ENCODE measurements at places on chromosomes 2 and 18. TPM values are rescaled to one million over a fixed set of nuclear protein-coding genes. Genes with fewer than 3 reads are reported as not detected.
A peak's percentile ranks its signal among the peaks of the same experiment; 100 is the strongest.

PDE11A gene
- total RNA-seq = 4.0 TPM

GRCh38 chr2:8569332-8569930 is 112.4 kb upstream of the ID2 start:
- DNase-seq = no peak

TDRD15 gene
- total RNA-seq = 0.08 TPM

DNA sequence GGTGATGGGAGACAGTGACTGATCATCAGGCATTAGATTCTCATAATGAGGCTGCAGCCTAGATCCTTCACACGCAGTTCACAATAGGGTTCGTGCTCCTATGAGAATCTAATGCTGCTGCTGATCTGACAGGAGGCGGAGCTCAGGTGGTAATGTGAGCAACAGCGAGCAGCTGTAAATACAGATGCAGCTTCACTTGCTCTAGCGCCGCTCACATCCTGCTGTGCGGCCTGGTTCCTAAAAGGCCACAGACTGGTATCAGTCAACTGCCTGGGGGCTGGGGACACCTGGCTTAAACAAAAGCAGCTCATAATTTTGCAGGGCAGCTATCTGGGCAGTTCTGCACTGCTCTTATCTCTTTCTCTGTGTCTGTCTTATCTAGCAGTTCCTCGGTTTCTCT is 20.4 kb upstream of the CD226 start:
- DNase-seq = no peak

INHA gene
- total RNA-seq = 0.81 TPM

- DNase-seq = no peak
Observed at GRCh38 chr2:53448591-53448990, 319.0 kb upstream of the CHAC2 start.

GRCh38 chr2:216348756-216349308 is 23.5 kb downstream of the MARCHF4 start:
- no peak for DNase-seq

ELP2 gene
- 54.0 TPM for total RNA-seq

- peak; percentile 77 for DNase-seq
Observed at GRCh38 chr18:12011957-12012549, 30.7 kb downstream of the IMPA2 start.

DNA sequence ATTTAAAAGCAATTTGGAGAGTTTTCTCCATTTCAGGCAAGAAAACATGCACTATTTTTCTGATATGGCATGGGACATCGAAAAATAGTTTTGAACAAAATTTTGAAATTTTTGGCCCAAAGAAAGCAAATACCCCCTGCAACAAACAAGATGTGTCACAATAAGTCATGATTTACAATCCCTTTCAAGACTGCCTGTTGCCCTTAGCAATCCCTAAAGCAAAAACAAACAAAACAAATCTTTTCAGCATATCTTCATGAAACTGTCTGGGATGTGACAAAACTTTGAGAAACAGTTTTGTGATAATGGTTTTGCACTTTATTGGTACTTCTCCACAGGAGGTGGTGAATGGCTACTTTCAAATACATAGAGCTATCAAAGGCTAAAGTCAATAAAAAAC is 1888.7 kb upstream of the PIK3C3 start:
- no peak for DNase-seq

COLEC11 gene
- 20.5 TPM for total RNA-seq

- no peak for DNase-seq
Observed at GRCh38 chr18:74064510-74064909, 83.1 kb downstream of the FBXO15 start.

DNA sequence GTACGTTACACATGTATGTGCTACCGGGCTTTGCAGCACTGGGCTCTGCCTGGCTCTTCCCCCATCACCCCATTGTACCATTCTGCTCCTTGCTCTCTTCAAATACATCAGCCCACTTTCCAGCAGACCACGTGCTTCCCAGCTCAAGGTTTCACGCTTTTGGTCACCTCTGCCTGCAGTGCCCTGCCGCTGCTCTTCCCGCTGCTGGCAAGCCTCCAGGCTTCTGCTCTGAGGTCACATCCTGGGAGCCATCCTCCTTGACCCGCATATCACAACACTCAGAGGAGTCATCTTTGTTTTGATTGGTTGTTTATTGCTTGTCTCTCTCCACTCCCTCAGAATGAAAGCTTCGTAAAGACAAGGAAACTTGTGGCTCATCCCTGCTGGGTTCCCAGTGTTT is 34.1 kb downstream of the KIF5C start:
- DNase-seq = no peak

EGR4 gene
- not detected for total RNA-seq

DNA sequence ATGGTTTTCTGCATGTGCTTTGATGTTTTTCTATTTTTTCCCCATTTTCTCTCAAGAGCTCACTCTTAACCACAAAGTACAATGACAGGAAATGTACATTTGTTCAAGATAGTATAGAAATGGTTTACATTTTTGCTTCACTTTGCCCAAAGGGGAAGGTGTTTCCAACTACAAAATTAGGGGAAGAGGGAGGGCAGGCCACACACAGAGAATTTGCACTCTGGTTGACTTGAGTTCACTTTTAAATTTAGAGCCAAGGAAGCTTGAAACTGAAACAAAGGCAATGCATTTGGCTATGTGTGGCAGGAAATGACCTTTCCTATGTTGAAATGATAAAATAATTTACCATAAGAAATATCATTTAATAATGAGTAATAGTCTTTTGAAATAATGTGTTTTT is 19.1 kb upstream of the VIT start:
- DNase-seq = no peak

SCYGR4 gene
- not detected for total RNA-seq

DNA sequence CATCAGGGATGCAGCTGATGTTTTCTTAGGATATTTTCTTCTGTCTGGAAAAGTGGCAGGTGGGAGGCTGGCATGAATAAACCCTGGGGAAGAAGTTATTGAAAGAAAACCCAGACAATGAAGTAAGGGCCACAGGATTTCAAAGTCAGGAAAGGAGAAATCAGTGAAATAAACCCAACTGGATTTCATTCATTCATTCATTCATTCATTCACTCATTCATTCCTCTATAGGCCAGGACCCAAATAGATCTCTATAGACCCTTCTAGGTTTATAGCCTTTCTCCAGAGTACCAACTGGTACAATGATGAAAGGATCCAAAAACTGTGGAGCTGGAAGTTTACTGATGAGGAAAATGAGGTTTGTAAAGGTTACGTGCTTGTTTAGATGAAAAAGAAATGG is 67.3 kb upstream of the DNMT3A start:
- DNase-seq = no peak

DSG1 gene
- not detected for total RNA-seq

PAX8 gene
- 1,318 TPM for total RNA-seq

GRCh38 chr18:35694808-35695207 is 113.3 kb downstream of the GALNT1 start:
- DNase-seq = no peak

- no peak for DNase-seq
Observed at GRCh38 chr2:17901246-17901645, 22.8 kb downstream of the KCNS3 start.

CMPK2 gene
- total RNA-seq = 15.3 TPM

- DNase-seq = no peak
Observed at GRCh38 chr2:65395621-65396347, 36.6 kb downstream of the SPRED2 start.

LYG2 gene
- not detected for total RNA-seq

RAPH1 gene
- 75.5 TPM for total RNA-seq

DNA sequence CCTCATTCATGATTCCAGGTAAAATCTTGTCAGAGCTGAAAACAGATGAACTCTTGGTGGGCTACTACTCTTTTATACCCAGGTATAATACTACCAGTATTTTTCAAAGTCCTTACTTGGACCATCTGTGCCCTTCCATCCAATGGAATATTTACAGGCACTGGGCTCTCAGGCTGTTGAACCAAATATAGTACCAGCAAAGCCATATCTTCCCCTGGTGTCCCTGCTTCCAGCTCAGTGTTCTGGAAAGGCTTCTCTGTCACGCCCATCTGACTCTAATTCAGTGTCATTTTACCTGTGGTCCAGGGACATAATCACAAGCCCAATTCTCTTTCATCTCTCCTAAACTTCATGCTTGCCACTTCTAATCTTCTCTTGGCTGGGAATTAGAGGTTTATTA is 119.2 kb upstream of the STK17B start:
- DNase-seq = no peak

DNA sequence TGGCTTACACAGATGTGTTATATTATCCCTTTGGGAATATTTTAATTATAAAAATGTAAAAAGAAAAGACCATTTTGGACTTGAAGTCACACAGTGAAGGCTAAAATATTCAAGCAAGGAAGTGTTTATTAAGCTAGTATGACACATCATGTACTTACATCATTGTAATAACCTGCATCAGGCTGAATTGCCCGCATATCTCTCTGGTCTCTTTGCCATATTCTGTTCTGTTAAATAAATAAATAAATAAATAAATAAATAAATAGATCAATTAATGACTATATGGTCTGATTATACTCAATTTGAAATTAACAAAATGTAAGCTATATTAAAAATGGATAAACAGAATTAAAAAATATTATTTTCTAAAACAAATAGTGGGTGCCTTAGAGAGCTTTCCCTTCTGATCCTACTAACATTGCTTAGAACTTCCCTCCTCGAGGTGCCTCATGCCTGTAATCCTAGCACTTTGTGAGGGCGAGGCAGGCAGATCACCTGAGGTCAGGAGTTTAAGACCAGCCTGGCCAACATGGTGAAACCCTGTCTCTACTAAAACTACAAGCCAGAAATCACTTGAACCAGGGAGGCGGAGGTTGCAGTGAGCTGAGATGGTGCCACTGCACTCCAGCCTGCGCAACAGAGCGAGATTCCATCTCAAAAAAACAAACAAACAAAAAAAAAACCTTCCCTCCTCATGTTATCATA is 42.0 kb downstream of the WDR33 start:
- DNase-seq = no peak

KCNF1 gene
- not detected for total RNA-seq

- DNase-seq = no peak
Observed at GRCh38 chr18:6256521-6256920, 158.2 kb downstream of the L3MBTL4 start.

GRCh38 chr2:231886071-231886681 is 40.0 kb downstream of the NPPC start:
- no peak for DNase-seq

DNA sequence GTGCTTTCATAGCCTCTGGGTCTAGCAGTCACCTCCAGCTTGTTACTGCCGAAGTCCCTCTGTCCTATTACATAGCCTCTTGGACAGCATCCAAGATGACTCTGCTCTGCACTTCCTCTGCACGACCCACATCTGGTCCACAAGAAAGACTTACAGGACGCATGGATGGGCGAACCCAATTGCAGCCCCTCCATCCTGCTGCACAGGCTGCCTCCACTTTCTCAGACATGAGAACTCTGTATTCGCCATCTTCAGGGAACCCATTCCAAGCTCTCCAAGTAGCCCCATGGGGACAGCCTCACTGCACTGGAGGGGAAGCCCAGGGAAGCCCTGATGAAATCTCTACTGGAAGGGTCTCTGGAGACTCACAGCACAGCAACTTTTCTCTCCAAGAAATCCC is 172.1 kb downstream of the GFPT1 start:
- no peak for DNase-seq

DNA sequence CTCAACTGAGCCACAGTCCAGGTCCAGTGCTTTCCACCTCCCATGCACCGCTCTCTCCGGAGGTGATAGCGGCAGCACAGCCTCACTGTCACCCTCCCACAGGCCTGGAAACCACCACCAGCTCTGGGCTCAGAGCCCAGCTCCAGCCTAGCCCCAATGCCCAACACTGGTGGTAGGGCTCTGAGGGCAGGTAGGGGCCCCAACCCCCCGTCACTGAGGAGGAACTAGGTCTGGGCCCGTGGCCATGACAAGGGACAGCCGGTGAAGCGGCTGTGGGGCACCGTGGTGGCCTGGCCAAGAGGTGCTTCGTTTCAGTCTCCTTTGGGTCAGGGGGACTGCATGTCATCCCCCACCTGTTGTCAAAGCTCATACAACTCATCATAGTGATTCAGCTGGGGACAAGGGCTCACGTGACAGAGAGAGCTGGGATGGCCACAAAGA is 5.5 kb upstream of the TMEM214 start:
- no peak for DNase-seq

POTEC gene
- total RNA-seq = 0.11 TPM

GRCh38 chr2:64457524-64457923 is 3.6 kb downstream of the LGALSL start:
- no peak for DNase-seq
